NCI-H1105 (cell line): ENCODE measurements at places on chromosomes 3 and 15.

DNA sequence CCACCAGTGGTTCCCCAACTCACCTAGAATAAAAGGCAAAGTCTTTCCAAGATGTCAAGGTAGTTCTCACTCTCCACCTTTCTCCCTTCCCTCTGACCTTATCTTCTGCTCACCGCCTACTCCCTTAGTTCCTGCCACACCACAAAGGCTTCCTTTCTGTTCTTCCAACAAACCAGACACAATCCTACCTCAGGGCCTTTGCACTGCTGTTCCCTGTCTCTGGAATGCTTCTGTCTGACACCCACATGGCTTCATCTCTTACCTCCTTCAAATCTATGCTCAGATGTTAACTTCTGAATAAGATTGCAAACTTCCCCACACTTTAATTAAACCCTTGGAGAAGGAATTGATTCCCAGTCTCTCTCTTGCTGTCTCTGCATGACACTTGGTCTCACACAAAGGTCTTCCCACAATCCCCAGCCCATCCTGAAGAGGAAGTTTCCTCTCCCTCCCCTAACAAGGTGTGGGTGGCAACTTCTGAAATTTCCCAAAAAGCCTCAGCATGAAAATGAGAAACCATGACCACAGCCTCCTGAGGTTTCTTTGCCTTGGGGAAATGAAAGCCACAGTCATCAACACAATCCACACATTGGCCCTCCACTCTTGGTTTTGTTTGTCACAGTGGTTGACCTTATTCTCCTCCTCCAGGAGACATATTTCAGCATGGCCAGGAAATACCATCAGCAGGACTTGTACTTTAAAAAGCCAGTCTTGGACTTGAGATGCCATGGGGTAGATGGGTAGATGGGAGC is 3.0 kb upstream of the RYK start:
- no peak for DNase-seq

DNA sequence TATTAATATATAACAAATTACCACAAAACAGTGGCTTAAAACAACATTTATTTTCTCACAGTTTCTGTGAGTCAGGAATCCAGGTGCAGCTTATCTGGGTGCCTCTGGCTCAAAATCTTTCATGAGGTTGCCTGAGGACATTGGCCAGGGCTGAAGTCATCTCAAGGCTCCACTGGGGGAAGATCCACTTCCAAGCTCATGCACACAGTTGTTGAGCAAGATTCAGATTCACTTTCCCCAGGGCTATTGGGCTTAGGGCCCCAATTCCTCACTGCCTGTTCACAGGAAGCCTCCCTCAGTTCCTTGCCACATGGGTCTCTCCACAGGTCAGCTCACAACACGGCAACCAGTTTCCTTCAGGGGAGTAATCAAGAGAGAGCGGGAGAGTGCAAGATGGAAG is 35.0 kb downstream of the RFTN1 start:
- no peak for DNase-seq

- no peak for DNase-seq
Measured at GRCh38 chr3:72353236-72354128, 494.8 kb downstream of the SHQ1 start.

GRCh38 chr3:155960060-155960459 is 89.6 kb downstream of the GMPS start:
- DNase-seq: no peak

- no peak for DNase-seq
Measured at GRCh38 chr15:29379647-29380046, 110.0 kb upstream of the NSMCE3 start.

DNA sequence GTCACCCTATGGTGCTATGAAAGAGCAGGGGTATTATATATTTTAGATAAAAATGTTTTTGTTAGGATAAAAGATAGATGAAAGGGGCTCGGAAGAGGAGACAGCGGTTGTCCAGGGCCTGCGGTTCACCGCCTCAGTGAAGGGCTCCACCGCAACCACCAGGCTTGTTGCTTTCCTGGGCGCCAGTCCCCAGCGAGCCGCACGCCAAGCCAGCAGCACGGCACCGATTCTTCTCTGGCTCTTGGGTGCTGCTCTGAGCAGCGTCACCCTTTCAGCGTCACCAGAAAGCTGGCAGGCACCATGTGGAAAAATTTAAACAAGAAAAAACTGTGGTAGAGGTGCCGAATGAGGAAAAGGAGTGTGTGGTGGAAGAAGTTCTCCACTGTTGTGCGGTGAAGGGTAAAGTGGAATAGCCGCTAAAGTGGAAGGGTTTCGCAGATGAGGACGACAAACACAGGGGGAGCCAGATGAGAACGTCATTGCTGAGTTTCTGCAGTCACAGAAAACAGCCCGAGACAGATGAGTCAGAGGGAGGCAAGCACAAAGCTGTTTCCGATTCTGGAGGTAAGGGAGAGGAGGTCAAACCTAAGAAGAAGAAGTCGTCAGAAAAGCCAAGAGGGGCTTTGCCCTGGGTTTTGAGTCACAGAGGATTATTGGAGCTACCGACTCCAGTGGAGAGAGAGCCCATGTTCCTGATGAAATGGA is 569.2 kb downstream of the ZBBX start:
- no peak for DNase-seq

- DNase-seq: no peak
Measured at GRCh38 chr3:25775936-25776335, 7.3 kb downstream of the NGLY1 start.

- no peak for DNase-seq
Measured at GRCh38 chr3:87370007-87370406, 93.6 kb upstream of the POU1F1 start.

DNA sequence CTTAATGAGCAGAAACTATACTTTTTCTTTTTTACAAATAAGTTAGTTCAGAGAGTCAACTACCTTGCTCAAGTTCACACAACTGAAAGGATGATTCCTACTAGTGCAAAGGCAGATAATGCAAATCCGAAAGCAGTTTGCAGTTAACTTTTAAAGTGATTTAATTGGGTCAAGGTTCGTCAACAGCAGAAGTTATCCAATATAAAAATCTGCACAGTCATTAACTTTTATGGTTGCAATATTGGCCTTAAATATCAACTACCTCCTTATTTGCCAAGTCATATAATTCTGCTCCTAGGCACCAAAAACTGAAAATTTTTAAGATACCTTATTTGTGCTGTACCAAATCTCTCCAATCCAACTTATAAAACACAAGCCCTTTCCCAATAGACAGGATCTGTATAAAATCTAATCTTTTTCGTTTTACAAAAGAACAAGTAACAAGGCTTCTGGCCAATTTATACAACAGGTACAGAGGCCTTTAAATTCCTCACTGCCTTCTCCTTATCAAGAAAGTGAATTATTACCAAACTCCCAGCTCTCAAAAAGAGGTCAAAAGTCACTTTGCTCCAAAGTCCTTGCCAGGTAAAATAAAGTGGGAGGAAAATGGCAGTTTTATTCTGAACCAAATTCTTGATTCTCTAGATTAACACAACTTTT is 416.6 kb upstream of the NECTIN3 start:
- DNase-seq: no peak
